ENCODE measurements at places on chromosomes 5 and 9. TPM values are rescaled to one million over a fixed set of nuclear protein-coding genes. Genes with fewer than 3 reads are reported as not detected.

GRCh38 chr5:161535762-161536161 lies 10.8 kb downstream of the GABRB2 start:
- no peak for DNase-seq

GRCh38 chr9:101705135-101705661 lies 33.2 kb downstream of the GRIN3A start:
- no peak for DNase-seq

- DNase-seq, result no peak
Observed at GRCh38 chr9:89759572-89759971, 154.8 kb downstream of the GADD45G start.

- peak; percentile 81 for DNase-seq
Observed at GRCh38 chr5:38809388-38810359, 36.1 kb upstream of the OSMR start.

FAM163B gene
- not detected for total RNA-seq

DNA sequence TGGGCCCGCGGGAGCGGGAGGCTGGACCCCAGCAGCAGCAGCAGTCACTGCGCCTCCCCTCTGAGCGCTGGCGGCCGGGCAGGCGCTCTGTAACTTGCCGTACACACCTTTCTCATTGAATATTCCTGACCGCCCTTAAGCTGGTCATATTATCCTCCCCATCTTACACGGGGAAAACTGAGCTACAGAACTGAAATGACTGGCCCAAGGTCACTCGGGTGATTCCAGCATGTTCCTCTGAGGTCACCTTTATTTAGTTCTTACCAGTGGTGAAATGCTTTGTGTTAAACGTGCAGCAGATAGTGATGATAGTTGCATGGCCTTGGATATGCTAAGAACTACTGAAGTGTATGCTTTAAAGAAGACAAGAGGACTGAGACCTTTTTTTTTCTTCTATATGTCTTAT lies 607 bp downstream of the UQCRQ start:
- no peak for DNase-seq

- no peak for DNase-seq
Observed at GRCh38 chr9:133987446-133987788, 4.7 kb downstream of the VAV2 start.

HRCT1 gene
- 0.63 TPM for total RNA-seq

Data from SJSA1 (cell line).